Activated T-helper 1 cell treated with anti-CD3 and anti-CD28 coated beads, Interleukin-2, amount 50 U/mL, for 16 hours (primary cell): ENCODE measurements at places on chromosomes 5 and 9.

- no peak for DNase-seq
Measured at GRCh38 chr5:38996123-38996522, 78.1 kb downstream of the RICTOR start.

DNA sequence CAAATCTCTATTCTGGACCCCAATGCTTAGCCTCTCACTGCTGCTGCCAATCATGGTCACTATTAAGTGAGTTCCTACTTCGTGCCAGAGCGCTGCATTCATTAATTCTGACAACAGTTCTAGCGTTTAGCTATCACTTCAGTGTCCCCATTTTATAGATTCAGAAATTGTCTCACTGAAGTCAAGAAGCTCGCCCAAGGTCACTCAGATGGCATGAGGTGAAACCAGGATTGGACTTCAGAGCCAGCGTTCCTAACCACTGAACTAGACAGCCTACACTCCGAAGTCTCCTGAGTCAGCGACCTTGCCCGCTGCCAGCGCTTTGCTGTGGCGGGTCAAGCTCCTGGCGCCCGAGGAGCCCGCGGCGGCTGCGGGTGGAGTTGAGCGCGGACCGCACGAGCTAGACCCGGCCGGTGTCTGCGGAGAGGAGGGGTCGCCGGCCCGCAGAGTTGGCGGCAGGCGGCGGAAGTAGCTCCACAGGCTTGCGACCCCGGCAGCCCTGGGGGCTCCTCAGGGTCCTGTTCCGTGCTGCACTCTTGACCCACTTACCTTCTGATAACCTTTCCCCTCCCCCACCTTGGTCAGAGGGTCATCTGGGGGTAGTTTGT is 2.1 kb upstream of the GABRB2 start:
- DNase-seq = no peak

GRCh38 chr5:25362799-25363198 is 718.0 kb upstream of the CDH10 start:
- no peak for DNase-seq

- DNase-seq = no peak
Measured at GRCh38 chr9:127366594-127366993, 30.4 kb upstream of the SLC2A8 start.

DNA sequence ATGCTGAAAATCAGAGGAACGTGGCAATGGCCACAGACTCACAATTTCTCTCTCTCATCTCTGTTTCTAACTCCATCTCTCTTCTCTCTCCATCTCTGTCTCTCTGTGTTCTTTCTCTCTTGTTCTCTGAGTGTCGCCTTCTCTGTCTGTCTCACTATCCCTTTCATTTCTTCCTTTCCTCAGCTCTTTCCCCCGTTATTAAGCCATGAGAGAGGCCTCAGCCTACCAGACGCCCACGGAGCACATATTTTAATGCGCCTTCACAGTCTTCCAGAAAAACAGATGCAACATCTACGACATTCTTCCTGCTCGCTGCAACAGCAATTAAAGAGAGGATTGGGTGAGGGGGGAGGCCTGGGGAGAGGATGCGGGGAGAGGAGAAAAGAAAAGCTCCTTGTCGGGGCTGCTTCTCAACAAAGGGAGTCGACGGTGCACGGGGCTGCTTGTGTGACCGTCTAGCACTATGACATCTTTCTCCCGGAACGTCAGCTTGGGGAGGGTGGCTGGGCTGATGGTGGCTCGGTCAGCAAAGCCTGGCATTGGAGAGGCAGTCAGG is 37.7 kb upstream of the NEURL1B start:
- DNase-seq = no peak

GRCh38 chr9:113543296-113543981 is 79.9 kb downstream of the RGS3 start:
- DNase-seq = no peak

- DNase-seq = no peak
Measured at GRCh38 chr5:3217114-3217513, 378.5 kb upstream of the IRX1 start.

DNA sequence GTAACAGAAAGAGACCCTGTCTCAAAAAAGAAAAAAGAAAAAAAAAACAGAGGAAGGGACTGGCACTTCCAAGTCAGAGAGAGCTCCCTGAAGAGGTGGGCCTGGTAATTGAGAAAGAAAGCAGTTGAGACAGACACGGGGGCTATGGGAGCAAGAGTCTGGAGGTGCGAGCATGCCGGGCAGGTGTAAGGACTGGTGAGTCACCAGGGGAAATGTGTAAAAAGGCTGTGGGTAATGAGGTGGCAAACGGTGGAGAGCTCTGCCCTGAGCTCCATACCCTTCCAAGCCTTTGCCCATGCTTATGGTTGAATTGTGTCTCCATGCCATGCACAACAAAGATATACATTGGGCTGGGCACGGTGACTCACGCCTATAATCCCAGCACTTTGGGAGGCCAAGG is 18.0 kb upstream of the JADE2 start:
- no peak for DNase-seq

DNA sequence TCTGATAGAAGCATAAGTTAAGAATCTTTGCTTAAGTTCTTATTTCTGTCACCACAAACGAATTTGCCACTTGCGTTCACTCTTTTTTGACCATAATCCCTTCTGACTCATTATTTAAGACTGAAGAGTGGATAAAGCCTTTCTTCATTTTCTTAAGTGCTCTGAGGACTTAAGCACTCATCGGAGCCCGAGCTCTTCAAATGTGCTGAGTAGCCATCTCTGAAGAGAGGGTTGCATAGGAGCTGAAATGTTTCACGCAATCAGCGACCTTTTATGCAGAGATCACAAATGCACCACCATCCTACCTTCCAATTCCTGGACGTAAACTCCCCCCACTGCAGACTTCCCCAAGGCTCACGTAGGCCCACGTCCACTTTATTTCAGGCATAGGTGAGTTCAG is 699.2 kb downstream of the IRX1 start:
- no peak for DNase-seq

- DNase-seq = no peak
Measured at GRCh38 chr5:59542851-59543820, 350.4 kb downstream of the PDE4D start.

DNA sequence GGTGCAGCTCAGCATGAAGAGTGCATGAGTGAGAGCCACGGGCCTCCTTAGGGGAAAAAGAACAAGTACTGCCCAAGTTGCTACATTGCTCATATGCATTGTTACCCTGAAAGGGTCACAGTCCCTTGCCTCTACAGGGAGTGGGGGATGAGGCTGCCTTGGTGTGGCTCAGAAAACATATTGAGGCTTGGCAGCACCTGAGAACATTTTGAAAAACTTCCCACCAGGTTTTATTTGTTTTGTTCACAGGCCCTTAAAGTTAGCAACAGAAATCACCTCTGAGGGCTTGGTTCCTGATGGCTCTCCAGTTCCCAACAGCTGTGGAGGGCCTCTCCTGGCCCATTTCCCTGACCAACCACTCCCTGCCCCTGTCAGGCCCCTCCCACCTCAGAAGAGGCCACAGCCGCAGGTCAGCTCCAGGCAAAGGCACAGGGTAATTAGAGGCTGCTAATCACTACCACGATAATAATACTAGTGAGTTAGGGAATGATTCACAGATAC is 90.7 kb upstream of the ADRA1B start:
- no peak for DNase-seq

GRCh38 chr9:100577776-100578448 is at the start of gene CAVIN4:
Gene CAVIN4 (plus strand): TSS chr9:100578079. CDS start chr9:100578144, 65 bp downstream.
- no peak for DNase-seq

GRCh38 chr5:89313044-89313443 is 430.1 kb upstream of the MEF2C start:
- no peak for DNase-seq

DNA sequence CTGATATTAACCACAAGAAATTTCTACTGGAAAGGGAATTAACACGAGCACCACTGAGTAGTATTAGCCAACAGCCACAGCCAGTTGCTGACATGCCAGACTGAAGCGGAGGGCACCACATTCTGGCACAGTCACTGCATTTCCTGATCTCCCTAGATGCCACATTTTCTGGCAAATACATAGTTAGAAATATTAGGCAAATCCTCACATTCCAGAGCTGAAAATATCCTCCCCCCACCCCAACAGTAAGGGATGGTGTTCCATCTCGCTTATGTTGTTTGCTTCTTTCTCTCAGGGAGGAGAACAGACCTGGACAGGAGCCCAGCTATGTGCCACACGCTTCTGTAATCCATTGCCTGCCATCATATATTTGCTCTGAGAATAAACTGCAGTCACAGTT is 32.8 kb upstream of the MCTP1 start:
- no peak for DNase-seq

DNA sequence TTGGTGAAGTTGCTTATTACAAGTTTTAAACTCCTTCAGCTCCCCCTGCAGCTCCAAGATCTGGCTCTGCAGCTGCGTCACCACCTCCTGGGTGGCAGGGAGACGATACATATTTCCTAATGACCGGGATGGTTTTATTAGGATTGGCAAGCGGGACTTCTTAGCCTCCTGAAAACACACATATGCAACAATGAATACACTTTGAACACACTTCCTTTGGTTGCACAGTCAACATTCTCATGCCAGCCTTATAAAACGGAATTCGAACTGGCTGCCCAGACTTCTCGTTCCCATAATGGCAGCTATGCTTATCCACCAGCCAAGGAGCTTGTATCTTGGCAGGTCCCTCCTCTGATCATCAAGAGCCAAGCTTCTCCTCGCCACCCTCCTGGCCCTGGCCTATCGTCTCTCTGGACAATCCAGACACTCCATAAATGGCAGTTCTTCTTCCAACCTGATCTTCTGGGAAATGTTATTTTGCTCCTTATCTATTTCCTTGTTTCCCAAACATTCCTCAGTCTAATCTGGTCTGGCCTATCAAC is 131.9 kb downstream of the CDK5RAP2 start:
- no peak for DNase-seq

GRCh38 chr5:123142957-123143356 is 53.9 kb downstream of the PRDM6 start:
- no peak for DNase-seq

- DNase-seq = no peak
Measured at GRCh38 chr5:18491349-18491748, 857.1 kb downstream of the TAF11L14 start.

DNA sequence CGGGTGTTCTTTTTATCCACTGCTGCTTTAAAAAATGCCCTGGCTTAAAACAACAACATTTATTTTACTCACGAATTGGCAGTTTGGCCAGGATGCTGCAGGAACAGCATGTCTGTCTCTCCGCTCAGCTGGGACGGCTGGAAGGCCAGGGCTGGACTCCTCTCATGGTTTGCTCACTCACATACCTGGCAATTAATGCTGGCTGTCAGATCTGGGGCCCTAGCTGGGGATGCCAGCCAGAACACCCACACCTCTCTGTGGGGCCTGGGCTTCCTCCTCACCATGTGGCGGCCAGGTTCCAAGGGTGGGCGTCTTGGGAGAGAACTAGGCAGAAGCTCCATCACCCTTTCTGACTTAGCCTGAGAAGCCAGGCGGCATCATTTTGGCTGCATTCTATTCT is 189.1 kb upstream of the IL12B start:
- no peak for DNase-seq

DNA sequence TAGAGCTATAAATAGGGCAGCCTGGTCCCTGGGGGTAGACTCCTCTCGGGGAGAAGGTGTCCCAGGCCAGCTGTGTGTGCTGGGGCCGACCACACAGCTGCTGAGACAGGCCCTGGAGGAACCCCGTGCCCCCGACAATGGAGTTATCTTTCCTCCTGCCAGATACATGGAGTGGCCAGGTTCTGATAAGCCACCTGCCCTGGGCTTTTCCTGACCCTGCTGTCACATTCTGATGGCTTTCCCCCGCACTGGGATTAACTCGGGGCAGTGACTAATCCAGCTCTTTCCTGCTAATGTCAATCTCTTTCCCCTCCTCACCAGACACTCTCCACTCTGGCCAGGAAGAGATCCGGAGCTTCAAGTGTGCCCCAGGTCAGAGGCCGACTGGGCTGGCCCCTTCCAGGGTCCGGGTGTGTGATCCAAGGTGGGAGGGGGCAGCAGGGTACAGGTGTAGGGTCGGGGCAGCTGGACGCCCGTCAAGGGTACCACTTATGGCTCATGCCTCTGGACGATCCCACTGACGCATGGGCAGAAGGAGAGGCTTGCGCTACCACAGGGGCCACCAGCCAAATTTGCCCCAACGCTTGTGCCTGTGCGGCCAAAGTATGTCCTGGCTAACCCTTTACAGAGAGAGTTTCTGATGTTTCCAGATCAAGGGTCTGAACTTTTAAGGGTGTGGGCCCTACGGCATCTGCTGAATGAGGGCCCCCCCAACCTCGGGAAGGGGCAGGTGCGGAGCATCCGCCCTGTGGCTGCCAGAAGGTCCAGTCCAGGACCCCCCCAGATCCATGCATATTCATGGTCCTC is 20.6 kb upstream of the COL5A1 start:
- DNase-seq = no peak

- no peak for DNase-seq
Measured at GRCh38 chr9:123642291-123643278, 286.6 kb downstream of the CRB2 start.

DNA sequence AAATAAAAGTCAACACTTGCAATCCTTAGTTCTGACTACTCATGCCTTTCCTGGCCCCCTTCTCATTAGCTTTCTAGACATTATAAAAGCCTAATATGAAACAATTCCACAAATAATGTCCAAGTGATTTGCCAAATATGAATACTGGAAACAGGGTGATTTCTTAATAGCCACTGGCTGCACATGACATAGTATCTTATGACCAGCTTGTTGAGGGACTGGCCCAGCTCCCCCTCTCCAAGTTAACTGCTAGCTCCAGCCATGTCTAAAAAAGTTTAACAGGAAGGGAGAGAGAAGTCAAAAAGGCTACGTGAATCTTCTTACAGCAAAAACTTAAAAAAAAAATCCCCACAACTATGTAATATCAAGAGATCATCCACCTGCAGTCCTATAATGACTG is 1.5 kb downstream of the CERT1 start:
- no peak for DNase-seq

DNA sequence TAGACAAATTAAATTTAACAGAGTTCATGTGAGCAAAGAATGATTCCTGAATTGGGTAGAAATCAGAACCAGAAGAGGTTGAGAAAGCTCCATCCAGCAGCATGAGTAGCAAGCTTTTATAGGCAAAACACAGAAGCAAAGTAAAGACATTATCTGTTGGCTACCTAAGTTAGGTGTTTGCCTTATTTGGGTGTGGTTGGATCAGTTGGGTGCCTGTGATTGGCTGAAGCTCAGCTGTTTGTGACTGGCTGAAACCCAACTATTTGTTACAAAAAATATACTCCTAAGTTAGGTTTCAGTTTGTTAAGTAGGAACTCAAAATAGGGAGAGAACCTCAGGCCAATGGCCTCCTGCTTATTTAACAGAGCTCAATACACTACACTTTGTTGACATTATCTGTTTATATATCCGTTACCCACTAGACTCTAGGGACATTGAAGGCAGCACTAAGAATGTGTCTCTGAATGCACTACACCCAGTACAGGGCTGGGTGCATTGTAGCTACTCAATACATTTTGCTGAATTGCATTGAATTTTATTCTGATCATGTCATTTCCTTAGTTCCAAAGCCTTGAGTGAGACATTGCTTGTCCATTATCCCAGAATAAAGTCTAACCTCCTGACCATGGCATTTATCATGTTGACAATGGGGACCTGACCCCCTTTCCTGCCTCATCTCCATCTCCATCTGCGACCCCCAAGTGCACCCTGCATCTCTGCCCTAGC is 98.7 kb downstream of the CCDC192 start:
- no peak for DNase-seq

GRCh38 chr5:316210-317085 is 5.1 kb upstream of the AHRR start:
- no peak for DNase-seq
